ENCODE measurements at places on chromosomes 2 and 18.
A peak's percentile ranks its signal among the peaks of the same experiment; 100 is the strongest.

DNA sequence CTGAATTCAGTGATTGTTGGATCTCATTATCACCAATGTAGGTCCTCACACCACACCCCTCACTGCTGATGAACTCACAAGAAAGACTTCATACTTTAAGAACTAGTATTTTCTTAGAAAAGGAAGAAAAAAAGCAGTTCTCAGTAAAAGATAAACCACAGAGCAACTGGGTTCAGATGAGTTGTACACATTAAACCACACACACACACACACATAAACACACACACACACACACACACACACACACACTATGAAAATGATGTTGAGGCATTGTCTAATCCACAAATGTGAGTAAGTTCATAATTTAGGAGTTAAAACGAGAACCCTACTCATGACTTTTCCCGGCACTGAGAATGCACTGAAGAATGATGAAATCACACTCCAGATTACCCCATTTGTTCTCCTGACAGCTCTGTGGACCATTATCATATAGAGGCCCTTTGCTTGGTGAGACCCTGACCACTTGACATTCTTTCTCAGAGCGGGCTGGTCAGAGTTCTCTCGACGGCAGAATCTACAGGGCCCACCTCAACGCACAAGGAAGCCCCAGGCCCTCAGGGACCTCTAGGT lies 106.2 kb downstream of the BCL2 start:
- no peaks in the 10 kb centered on the region for H3K36me3 ChIP-seq
- DNase-seq: no peak
- no peaks in the 10 kb centered on the region for H3K27me3 ChIP-seq
- H3K4me3 ChIP-seq: no peak overlapping the region
- peaks cover 7% of the 10 kb centered on the region for H3K4me1 ChIP-seq

DNA sequence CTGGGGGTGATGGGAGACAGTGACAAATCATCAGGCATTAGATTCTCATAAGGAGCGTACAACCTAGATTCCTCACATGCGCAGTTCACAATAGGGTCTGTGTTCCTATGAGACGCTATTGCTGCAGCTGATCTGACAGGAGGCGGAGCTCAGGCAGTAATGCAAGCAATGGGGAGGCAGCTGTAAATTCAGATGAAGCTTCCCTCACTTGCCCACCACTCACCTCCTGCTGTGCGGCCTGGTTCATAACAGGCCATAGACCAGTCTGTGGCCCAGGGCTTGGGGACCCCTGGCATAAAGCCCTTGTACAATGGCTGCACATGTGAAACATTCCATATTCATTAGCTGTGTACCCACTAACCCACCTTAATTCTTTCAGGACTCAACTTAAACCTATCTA lies 18.0 kb downstream of the NMUR1 start:
- no peaks in the 10 kb centered on the region for H3K27me3 ChIP-seq
- no peak overlapping the region for H3K4me3 ChIP-seq
- H3K27ac ChIP-seq: no peak overlapping the region
- H3K36me3 ChIP-seq: no peaks in the 10 kb centered on the region
- H3K4me1 ChIP-seq: peaks cover 4% of the 10 kb centered on the region
- DNase-seq: peak; percentile 43

GRCh38 chr2:30287190-30287840 lies 56.0 kb downstream of the LBH start:
- no peak for DNase-seq
- no peak overlapping the region for H3K4me3 ChIP-seq
- no peak overlapping the region for H3K27ac ChIP-seq
- H3K4me1 ChIP-seq: no peaks in the 10 kb centered on the region
- no peaks in the 10 kb centered on the region for H3K36me3 ChIP-seq
- no peaks in the 10 kb centered on the region for H3K27me3 ChIP-seq

GRCh38 chr2:47509250-47509649 lies 106.3 kb downstream of the MSH2 start:
- no peak overlapping the region for H3K4me3 ChIP-seq
- no peak overlapping the region for H3K27ac ChIP-seq

Data from tibial artery (tissue), 4 donors.